ENCODE measurements at places on chromosomes 7 and 10.

- DNase-seq: no peak
Observed at GRCh38 chr10:29993319-29993915, 66.0 kb downstream of the JCAD start.

DNA sequence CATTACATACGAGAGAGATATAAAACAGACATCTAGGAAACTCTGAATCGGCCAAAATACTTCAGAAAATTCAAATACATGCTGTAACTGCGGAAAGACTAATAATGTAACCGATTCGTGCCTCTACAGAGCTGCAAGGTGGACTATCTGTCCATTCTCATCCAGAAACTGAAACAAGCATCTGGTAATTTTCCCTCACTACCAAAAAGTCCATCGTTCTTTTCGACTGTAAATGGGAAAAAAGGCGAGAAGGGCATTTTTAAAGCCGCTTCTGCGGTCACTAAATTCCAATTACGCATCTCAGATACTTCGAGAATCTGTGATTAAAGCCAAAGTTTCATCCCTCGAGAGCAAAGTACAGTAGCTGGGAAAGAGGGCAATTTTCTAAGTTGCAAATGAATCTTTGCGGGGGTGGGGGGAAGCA, 1.3 kb downstream of the OGA start:
- no peak for DNase-seq

GRCh38 chr10:28761084-28761846, 83.9 kb downstream of the BAMBI start:
- DNase-seq: no peak

GRCh38 chr10:129522041-129522585, 55.1 kb downstream of the MGMT start:
- DNase-seq: no peak

DNA sequence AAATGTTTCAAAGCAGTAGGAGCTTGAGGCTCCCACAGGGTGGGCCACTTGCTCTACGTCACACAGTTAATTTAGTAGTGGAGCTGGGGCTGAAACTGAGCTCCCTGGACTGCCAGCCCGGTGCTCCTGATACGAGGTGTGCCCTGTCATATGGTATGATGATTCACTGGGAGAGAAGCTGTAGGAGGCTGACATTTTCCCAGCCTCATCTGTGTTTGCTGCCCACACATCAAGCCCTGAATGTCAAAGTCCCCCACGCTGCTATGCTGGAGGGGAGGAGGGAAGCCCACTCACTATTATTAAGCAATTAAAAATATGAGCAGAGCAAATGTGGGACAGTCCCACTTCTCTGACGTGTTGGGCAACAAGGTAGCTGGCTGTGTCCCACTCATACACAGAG, 81.2 kb upstream of the SORCS3 start:
- DNase-seq: no peak

DNA sequence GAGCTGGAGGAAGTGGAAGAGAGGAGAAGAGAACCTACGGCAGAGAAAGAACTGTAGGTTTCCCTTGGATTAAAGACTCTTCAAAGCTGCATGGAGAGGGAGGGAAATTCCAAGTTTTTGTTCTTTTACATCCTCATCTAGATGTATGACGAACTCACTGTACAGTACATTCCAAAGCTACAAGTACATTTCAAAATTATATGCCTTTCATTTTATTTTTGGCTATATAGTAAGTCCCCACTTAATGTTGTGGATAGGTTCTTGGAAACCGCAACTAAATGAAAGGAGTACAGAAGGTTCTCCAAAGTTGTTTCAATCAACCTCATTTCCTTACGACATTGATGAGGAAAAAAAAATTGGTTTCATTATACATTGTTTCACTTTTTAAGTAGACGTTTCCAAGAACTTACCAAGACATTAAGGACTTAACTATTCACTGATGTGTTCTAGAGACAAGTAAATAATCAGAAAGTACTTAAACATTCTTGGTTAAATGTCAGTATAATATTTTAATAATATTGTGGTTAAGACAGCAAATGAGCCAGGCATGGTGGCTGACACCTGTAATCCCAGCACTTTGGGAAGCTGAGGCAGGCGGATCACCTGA, 16.1 kb upstream of the JMJD1C start:
- no peak for DNase-seq

DNA sequence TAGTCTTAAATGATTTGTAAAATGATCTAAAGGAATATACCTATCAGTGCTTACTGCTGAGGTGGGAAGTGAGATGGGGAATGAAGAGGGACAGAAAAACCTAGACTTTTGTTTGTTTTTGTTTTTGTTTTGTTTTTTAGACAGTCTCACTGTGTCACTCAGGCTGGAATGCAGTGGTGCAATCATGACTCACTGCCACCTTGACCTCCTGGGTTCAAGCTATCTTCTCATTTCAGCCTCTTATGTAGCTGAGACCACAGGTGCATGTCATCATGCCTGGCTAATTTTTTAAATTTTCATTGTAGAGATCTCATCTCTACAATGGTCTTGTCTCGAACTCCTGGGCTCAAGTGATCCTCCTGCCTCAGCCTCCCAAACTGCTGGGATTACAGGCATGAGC, 116.4 kb upstream of the SEM1 start:
- DNase-seq: no peak

DNA sequence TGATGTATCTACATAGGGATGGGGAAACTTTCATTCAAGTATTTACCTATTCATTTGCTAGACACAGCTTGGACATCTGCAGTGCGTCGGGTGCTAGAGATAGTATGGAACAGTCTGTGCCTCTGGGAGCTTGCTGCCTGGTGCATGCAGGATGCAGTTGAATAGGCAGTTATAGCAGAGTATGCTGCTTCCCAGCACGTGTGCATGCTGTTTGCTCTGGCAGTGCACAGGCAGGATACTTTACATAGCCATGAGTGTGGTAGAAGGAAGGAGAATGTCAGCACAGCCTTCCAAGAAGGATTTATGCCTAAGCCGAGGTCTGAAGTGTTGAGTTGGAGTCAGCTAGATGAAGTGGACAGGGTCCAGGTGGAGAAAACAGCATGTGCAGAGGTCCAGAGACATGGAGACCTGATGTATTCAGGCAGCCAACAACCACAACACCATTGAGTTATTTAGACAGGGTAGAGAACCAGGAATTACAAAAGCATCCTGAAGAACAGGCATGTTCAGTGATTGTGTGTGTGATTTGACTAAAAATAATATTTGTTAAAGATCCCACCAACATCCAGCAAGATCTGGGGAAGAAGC, 8.1 kb downstream of the MAP3K8 start:
- no peak for DNase-seq

DNA sequence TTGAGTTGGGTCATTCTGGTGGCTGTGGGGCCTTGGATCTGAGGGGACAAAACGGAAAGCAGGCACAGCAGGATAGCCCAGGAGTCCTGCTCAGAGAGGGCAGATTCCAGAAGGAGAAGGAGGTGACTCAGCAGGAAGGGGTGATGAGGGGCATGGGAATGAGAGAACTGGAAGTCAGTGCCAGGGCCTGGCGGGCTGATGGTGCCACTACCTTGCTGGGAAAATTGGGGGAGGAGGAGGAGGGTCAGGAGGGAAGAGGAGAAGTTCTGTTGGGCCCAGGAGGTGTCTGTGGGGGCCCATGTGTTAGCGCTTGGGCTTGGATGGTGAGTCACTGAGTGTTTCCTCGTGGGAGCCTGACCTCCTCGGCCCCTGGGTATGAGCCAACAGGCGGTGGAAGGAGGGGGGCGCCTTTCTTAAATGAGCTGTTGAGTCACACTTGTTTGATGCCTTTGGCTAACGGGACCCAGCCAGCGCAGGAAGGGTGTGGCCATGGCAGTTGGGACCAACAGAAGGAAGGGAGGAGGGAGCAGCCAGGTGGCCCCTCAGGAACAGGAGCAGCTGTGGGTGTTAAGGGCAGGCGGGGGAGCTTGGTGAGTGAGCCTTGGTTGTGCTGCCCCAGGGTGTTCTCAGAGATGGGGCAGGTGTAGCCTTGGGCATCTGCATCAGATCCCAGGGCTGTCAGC, 130.0 kb upstream of the BTBD16 start:
- DNase-seq: no peak

DNA sequence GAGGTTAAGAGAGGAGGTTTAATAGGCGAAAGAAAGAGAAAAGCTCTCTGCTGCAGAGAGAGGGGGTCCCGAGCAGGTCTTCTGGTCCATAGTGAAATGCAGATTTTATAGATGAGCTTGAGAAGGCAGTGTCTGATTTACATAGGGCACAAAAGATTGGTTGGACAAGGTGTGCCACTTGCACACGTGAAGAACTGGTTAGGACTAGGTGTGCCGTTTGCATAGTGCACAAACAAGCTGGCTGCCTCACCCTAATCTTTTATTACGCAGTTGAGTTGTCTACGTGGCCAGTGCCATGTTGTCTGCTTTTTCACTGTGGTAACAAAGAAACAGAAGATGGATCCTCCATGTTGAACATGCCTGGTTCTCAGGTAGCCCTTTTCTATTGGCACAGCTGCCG, 82.6 kb downstream of the AMPH start:
- DNase-seq: no peak

- DNase-seq: no peak
Observed at GRCh38 chr10:130372866-130373265, 236.7 kb downstream of the GLRX3 start.

DNA sequence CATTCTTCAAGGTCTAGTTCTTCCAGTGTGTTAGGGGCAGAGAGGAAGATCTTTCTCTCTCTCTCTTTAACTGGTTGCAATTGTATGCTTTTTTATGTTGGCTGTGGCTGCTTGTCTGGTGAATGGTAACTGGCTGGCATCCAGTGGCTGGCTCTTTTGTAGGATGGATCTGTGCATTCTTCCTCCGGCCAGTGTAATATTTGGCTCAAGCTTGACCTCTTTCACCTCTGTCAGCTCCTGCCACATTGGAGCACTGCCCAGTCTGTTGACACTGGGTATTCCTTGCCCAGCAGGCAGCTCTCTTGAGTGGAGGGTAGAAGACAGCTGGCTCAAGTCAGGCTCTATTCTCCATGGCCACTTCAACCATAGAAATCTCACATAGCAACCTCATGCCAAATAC, 528.3 kb downstream of the PHTF2 start:
- DNase-seq: no peak

DNA sequence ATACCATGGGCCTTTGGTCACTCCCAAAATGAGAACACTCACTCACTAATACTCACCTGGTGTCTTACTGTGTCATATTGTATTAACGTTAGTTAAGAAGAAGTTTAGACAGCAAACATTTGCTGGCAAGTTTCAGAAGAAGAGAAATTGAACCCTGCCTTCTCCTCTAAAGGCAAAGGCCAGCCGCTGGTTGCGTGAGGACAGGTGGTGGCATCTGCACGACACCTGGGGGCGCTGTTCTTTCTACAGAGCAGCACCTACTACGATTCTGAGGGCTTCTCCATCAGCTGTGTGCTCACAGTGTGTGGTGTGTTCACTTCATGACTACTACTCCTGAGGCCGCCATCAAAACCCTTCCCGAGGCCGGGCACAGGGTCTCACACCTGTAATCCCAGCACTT, 17.9 kb upstream of the CLEC2L start:
- DNase-seq: no peak

GRCh38 chr7:89798599-89798996, 355.7 kb upstream of the STEAP1 start:
- DNase-seq: no peak

DNA sequence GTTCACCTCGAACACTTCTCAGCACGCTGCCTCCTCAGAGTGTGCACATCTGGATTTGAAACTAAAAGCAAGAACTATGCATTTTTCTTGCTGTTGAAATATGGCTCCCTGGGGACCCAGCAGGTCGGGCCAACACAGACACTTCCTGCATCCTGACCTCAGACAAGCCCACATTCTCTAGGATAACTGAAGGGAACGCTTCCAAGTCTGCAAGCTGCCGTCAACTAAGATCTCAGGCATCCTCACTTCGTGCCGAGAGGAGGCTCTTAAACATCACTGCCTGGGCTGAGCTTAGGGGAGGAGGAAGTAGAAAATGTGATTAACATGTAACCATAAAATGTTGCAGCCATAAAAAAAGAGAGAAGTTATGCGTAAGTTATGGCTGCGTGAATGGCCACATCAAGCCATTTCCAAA, 65.5 kb downstream of the PYROXD2 start:
- DNase-seq: no peak

DNA sequence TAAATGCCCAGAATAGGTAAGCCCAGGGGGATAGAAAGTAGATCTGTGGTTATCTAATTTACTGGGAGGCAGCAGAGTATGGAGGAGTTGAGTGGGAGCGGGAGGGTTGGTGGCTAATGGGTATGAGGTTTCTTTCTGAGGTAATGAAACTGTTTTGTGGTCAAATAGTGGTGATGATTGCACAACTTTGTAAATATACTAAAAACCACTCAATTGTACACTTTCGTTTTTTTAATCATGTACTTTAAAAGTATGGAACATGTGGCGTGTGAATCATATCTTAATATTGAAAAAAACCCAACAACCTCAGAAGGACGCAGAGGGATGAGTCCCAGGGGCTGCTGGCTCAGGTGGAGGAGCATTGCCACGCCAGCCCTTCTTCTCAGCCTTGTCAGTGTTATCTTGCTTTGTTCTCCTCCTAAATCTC, 118.1 kb downstream of the WDR11 start:
- no peak for DNase-seq

- no peak for DNase-seq
Observed at GRCh38 chr10:123245264-123245663, 91.1 kb downstream of the BUB3 start.

DNA sequence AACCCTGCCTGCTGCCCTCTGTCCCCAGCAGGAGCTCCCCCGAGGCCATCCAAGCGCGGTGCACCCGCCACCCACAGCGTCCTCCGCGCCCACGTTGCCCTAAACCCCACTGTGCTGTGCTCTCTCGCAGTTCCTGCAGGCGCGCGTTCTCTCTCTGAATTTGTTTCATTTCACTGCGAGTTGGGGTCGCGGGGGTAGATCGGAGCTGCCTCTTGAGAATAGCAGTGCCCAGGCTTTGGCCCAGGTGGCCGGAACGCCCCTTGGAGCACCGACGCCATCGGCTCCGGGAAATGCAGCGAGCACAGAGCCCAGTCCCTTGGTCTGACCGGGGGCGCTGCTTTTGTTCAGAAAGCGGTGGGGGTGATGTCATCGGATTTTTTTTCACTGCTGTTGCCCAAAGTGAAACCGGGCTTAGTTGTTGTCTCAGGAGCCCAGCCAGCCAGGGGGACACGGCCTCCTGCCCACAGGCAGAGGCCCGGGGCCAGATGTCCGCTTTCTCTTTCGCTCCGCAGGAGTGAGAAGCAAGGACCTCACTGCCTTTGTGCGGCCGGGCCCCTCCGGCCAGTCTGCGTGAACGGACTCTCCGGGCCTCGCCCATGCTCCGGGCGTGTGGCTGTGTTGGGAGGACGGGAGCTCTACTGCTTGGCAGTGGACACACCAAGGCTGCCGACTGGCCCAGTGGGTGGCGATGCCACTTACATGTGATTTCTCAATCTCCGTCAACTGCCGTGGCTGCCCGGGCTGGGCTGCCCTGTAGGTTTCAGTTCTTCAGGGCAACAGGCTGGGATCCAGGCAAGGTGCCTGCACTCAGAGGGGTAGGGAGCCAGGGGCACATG, 43.1 kb downstream of the FOXK1 start:
- no peak for DNase-seq

- DNase-seq: no peak
Observed at GRCh38 chr7:27121684-27122076, 8.9 kb downstream of the HOXA4 start.

GRCh38 chr7:78514634-78515033, 716.1 kb downstream of the PHTF2 start:
- no peak for DNase-seq

GRCh38 chr10:10782603-10783002, 235.1 kb upstream of the CELF2 start:
- no peak for DNase-seq

GRCh38 chr7:4849390-4849789, 12.4 kb downstream of the PAPOLB start:
- no peak for DNase-seq

Data from stimulated activated CD4-positive, alpha-beta T cell treated with anti-CD3 and anti-CD28 coated beads, Interleukin-1b, Interleukin-23, amount 100 ng/mL, for 1 hour (primary cell).